ENCODE measurements at places on chromosomes 13 and 19.

DNA sequence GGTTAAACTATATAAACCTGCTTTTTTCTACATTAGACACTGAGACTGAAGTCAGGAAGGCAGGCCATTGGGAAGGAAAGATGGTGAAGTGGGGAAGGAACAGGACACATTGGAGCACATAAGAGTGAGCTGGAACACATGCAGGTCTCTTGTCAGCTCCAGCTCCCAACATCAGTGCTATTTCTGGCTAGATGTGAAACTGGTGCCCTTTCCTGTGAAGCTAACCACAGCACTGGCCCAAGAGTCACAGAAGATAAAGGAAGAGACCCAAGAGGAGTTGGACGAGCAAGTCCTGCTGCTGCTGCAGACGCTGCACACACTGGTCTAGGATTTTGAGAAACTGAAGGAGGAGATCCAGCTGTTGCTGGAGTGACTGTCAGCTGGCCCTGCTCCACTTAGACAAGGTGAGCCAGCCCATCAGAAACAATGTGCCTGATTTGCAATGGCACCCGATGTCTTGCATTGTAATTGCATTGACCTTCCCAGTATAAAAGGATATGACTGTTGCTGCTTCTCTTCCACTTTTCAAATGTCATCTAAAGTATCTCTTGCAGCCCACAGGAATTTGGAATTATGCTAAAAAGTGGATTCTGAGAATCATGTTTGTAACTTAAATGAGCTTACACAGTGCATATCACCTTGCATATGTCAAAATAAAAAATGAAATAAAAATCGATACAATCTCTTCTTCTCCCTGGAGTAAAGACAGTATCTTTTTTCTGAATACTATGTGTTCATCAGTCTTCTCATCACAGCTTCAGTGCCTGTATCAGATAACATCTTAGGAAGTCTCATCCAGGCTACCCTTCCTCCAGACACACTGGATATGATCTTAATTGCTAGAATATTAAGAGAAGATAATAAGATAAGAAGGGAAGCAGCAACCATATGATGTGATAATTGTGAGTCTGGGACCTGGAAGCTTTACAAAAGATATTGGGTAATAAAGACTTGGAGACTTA lies 230.7 kb upstream of the SPRY2 start:
- DNase-seq, result no peak

DNA sequence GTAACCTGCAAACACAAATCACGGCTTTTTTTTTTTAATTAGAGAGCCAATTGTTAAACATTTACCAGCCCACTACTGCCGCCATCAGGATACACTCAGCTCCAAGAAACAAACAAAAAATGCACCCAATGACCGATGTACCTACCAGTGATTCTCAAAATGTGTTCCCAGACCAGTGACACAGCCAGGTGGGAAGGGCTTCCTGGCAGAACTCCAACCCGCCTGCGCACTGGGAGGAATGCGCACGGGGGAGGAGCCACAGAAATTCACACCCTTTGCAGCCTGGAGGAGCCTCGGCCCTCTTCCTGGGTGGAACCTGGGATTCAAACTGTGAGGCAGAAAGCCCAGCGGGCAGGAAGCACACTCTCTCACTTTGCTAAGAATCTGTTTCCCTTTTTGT lies 255.9 kb downstream of the TBC1D4 start:
- no peak for DNase-seq

GRCh38 chr19:43784981-43785808 lies 4.4 kb upstream of the KCNN4 start:
- DNase-seq, result peak; percentile 65

- DNase-seq, result no peak
These were observed 543.0 kb downstream of the IRS2 start for GRCh38 chr13:109243311-109243951.

DNA sequence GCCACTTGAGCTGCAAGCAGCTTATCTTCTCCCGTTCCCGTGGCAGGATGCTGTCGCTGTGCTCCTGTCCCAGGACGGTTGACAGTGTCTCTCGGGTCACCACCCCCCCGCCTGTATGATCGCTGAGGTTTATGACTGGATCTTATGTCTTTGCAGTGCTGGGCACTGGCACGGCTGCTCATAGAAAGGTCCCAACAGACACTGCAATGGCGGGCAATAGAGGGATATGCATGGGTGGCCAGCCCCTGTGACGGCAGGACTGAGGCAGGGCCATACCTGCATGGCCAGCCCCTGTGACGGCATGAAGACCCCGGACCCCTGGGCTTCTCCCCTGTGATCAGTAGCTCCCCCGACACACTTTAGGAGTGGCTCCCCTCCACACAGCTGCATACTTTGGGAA lies 307.2 kb downstream of the TEX29 start:
- no peak for DNase-seq

DNA sequence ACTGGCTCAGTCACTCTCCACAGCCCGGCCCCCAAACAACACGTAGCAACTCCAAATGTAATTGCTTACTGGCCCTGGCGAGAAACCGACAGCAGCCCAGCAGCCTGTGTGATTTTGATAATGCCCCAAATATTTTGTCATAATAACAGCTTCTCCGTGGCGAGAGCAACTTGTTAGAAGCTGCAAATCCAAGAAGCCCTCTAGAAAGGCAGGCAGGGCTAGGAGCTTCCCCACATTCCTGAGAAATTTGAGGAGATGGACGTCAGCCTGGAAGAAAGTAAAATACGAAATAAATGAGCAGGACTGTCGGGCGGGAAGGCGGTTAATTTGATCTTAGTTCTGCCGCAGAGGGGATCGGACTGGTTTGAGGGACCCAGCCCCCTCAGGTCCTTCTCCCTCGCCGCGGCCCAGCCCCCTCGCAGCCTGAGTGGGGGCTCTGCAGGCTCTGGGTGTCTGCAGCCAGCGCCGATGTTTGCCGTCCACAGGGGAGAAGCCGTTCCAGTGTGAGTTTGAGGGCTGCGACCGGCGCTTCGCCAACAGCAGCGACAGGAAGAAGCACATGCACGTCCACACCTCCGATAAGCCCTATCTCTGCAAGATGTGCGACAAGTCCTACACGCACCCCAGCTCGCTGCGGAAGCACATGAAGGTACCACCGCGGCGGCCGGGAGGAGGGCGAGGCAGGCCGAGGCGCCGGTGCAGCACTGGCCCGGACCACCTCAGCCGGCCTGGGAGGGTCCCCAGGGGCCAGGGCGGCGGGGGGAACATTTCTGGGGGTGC lies 3.1 kb downstream of the ZIC2 start:
- DNase-seq, result no peak

- DNase-seq, result no peak
These were observed 928 bp upstream of the PNPLA6 start for GRCh38 chr19:7534531-7535046.

DNA sequence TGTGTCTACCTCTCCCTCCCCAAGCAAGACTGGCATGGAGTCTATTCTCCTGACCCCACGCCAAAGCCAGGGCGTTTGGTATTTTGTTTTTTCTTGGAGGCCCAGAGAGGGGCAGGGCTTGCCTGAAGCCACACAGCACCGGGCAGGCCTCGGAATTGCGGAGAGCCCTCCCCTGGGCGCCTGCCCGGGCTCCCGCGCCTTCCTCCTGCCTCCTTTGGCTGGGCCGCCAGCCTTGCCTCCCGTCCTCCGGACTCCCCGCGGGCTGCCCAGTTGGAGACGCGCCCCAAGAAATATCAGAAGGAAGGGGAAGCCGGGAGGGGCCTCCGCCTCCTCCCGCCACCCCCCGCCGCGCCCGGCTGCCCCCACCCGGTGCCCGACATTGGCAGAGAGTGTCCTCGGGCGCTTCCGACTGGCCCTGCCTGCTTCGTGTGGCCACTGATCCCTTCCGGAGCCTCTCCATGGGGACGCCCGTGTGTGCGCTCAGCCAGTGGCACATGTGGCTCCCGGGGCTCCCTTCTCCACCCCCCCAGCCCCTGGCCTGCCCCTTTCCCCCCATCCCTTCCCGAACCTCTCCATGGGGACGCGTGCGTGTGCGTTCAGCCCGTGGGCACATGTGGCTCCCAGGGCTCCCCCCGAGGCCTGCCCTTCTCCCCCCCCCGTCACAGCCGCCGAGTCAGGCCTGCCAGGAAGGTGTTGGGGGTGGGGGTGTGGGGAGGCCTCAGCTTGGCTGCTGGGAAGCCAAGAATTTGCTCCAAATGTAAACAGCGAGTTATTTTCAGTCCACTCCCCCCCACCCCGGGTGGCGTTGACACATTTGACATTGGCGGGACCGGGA lies 37.3 kb downstream of the NFIC start:
- no peak for DNase-seq

DNA sequence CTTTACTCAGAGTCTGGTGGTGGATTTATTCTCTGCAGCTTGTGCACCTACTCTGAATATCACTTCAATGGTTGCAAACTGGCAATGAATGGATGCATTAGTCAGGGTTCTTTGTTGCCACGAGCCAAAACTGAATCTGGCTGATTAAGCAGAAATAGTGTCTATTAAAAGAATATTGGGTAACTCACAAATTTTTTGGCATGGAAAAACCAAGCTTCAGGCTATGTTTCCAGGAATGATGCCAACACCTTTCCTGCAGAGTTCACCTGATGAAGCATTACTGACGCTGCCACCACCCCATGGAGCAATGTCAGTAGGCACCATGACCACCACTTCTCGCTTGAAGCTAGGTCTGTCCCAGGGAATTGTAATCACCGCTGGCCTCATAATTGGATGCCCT lies 597.8 kb upstream of the SLC10A2 start:
- no peak for DNase-seq

DNA sequence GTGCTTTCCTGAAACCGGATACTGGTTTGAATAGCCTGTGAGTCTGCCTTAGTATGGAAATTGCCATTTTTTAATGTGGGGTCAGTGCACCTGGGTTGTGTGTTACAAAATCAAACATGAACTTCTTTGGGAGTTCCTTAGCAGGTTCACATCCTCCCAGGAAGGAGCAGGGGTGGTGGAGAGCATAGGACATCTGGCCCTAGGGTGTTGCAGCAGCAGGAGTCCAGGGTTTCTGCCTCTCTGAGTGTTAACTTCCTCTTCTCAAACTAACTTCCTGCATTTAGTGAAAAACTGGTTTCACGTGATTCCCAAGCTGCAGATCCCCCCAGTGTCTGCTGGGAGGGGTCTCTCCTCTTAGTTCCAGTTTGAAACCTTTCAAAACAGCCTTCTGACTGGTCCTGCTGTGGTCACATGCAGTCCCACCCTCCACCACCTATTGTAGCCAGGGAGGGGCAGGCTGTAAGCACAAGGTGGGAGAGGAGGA lies 7.2 kb downstream of the RNASEH2B start:
- DNase-seq, result peak; percentile 25

DNA sequence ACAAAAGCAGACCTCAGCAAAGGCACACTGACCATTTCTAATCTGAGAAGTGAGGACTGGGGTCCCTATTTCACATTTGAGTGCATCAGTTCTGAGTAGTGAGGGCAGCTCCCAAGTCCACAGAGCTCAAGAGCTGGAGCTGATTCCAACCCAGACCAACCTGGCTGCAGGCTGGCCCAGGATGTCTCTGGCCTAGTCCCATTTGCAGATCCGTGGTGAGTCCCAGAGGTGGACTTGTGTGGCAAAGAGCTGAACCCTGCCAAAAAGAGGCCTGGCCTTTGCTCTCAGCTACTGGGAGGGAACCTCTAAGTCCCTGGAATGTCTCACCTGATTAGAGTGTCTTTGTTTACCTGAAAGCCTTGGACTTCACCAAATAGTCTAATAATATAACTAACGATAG lies 14.6 kb downstream of the SIGLEC7 start:
- no peak for DNase-seq

DNA sequence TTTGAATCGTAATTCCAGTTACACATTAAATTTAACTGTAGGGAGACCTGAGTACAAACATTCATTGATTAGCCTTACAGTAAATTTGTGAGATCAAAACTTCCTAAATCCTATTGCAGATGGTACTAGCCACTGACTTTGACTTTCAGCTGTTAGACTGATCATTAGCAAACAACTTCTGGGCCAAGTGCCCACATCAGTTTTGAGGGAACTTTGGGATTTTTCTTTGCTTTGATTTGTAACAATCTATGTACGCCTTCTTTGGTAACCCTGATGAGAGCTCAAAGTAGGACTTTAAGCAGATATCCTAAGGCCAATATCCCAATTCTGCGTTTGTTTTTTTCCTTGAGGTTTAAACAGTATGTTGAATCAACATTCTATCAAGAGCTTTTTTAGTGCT lies 131.5 kb downstream of the DLEU7 start:
- DNase-seq, result no peak

GRCh38 chr19:42389899-42390298 lies at the start of gene CNFN:
TSS of gene CNFN (minus strand) at chr19:42390297. CDS start at chr19:42389037, 1,260 bp downstream.
- no peak for DNase-seq

GRCh38 chr19:39407660-39408391 lies 1.2 kb downstream of the ZFP36 start:
- DNase-seq, result peak; percentile 76

GRCh38 chr13:30785191-30785850 lies 50.0 kb downstream of the ALOX5AP start:
- peak; percentile 73 for DNase-seq

GRCh38 chr19:46480415-46480814 lies 9.1 kb upstream of the PNMA8A start:
- no peak for DNase-seq

- DNase-seq, result no peak
These were observed 699.0 kb downstream of the FGF9 start for GRCh38 chr13:22369840-22370239.

- DNase-seq, result no peak
These were observed 29.6 kb upstream of the DOCK9 start for GRCh38 chr13:99007414-99007986.

GRCh38 chr19:45881082-45881908 lies 4.6 kb downstream of the IRF2BP1 start:
- DNase-seq, result no peak

- peak; percentile 84 for DNase-seq
These were observed 70.8 kb downstream of the NUFIP1 start for GRCh38 chr13:44918326-44919103.

- no peak for DNase-seq
These were observed 23.7 kb upstream of the TNFSF14 start for GRCh38 chr19:6693681-6694080.

- DNase-seq, result no peak
These were observed 14.7 kb downstream of the NOVA2 start for GRCh38 chr19:45958769-45959516.

DNA sequence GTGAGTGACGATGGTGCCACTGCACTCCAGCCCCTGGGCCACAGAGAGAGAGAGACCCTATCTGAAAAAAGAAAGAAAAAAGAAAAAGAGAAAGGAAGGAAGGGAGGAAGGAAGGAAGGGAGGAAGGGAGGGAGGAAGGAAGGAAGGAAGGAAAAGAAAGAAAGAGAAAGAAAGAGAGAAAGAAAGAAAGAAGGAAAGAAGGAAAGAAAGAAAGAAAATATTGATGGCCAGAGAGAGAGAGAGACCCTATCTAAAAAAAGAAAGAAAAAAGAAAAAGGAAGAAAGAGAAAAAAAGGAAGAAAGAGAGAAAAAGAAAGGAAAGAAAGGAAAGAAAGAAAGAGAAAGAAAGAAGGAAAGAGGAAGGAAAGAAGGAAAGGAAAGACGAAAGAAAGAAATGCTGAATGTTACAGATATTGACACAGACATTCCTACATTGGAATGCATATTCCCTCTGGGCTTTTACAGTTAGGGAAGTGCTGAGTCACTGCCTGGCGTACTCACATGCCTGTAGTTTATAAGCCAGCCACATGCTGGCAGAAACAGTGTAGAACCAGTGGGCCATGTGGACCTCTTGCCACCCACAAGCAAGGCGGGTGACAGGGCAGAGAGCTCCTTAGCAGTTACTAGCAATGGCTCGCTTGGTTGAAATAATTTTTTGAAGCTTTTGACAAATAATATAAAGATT lies 34.6 kb upstream of the SLC46A3 start:
- no peak for DNase-seq

- DNase-seq, result no peak
These were observed 187.6 kb upstream of the TSC22D1 start for GRCh38 chr13:44763615-44764301.

All from CD4-positive, alpha-beta T cell treated with Interferon gamma for 1 hour (primary cell).